ENCODE measurements at places on chromosomes 13 and 19.

GRCh38 chr13:44425041-44425814, 51.6 kb downstream of the SERP2 start:
- DNase-seq, result no peak

GRCh38 chr13:99506634-99507033, 5.4 kb downstream of the TM9SF2 start:
- DNase-seq, result no peak

GRCh38 chr19:2188708-2189385, 25.1 kb downstream of the DOT1L start:
- DNase-seq, result no peak

DNA sequence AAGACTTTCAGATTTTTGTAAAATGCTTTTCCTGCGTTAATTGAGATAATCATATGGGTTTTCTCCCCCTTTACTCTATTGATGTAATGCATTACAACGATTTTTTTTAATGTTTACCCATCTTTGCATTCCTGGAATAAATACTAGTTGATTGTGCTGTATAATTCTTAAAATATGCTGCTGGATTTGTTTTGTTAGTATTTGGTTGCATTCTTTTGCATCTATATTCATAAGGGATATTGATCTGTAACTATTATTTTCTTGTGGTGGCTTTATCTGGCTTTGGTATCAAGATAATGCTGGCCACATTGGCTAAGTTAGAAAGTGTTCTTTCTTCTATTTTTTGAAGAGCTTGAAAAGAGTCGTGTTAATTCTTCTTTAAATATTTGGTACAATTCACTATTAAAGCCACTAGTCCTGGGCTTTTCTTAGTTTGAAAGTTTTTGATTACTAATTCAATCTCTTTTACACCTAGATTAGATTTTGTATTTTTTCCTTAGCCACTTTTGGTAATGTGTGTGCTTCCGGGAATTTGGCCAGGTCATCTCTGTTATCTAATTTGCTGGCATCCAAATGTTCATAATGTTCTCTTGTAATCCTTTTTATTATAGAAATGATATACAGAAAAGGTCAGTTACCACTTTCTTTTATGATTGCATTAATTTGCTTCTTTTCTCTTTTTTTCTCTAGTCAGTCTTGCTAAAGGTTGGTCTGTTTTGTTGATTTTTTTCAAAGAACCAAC, 29.8 kb downstream of the KL start:
- no peak for DNase-seq

GRCh38 chr13:95471960-95472359, 80.6 kb upstream of the CLDN10 start:
- no peak for DNase-seq

GRCh38 chr13:101944521-101944920, 457.3 kb downstream of the FGF14 start:
- DNase-seq, result no peak

- DNase-seq, result no peak
Measured at GRCh38 chr19:19480688-19481087, 34.7 kb downstream of the TSSK6 start.

DNA sequence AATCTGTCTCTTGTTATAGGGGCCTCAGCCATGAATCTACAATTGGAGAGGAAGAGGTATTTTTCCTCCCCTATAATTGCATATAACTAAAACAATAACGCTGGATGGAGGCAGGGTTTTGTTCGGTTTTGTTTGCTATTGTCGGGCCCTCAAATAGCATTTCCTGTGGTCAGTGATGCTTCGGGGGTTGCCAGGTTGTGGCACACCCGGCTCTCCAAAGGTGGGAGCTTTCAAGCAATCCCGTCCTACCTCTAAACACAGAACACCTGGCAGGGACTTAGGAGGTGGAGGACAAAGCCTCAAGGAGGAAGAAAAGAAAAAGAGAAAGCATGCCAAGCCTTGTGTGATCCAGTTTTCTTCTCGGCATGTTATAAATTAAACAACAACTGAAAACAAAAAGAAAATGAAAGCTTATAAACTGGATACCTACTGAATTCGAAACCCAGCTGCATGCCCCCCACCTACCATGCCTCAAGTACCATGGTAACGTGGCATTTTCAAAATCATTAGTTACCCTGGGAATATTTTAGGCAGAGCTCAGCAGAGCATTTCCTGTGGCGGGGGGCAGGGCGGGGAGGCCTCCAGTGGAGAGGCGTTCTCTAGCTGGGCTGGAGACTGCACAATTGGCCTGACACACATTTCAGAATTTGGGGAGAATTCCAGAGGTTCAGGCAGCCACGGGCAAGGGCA, 213.8 kb downstream of the DCLK1 start:
- no peak for DNase-seq

GRCh38 chr13:92177966-92178365, 779.5 kb downstream of the GPC5 start:
- no peak for DNase-seq

DNA sequence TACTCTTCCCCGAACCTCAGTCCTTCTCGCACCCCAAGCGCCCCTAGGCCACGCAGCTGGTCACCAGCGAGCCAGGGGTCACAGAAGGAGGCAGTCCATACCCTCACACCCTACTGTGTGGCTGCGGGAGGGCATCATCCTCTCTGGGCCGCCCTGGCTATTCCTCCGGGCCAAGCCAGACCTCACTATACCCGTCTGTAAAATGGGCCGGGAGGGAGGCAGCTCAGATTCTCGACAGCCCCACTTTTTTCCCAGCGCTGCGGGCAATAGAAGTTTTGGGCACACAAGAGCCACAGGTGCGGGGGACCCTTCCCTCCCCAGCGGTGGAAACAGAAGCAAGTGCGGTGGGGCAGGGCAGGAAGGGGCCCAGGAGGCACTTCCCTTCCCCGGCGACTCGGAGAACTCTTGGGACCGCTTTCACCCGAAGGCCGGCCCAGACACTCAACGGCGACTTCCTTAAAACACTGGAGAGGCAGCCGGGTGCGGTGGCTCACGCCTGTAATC, 5.6 kb upstream of the ARRDC2 start:
- DNase-seq, result no peak

DNA sequence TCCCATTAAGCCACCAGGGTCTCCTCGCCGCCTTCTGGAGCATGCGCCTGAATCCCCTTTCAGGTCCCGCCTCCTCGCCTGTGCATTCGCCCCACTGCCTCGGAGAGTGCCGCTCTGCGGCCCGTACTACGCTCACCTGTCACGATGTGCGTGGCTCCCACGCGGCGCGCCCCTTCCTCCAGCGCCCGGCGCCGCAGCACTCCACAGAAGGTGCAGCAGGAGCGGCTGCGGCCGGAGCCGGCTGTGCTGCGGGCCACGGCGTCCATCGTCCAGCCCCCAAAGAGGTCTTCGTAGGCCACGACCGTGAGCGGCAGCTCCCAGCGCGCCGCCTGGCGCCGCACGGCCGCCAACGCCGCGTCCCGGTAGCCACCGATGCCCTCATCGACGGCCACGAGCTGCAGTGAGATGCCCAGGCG, 4.3 kb downstream of the CTU1 start:
- no peak for DNase-seq

DNA sequence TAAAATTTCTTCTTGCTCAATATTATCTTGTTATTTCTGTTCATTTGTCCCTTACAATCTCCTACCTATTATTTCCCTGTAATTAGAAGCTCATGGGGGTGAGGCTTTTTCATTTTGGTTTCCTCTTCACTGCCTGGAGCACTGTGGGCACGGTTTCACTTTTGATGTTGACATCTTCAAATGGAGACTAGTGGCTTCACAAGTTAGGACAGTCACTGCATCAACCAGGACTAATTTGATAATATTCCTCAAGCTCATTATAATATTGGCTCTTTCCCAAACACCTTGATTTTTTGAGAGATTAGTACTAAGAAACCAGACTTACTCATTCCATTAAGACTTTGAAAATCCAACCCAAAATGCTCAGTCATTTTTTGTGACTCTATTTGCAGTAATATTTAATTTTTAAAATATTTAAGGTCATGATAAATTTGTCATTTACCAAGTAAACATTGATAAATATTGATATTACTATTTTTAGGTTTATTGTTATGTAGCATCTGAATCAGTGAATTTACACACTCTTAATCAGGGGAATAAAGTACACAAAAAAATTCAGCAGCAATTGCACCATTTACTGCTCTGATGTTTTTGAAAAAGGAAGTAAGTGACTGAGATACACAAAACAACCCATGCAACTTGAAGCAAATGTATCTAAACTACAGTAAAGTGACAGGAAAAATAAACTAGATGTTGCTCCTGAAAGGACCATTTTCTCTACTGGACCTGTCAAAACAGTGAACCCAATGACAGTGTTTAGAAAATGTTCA, 28.8 kb upstream of the RCBTB2 start:
- no peak for DNase-seq

DNA sequence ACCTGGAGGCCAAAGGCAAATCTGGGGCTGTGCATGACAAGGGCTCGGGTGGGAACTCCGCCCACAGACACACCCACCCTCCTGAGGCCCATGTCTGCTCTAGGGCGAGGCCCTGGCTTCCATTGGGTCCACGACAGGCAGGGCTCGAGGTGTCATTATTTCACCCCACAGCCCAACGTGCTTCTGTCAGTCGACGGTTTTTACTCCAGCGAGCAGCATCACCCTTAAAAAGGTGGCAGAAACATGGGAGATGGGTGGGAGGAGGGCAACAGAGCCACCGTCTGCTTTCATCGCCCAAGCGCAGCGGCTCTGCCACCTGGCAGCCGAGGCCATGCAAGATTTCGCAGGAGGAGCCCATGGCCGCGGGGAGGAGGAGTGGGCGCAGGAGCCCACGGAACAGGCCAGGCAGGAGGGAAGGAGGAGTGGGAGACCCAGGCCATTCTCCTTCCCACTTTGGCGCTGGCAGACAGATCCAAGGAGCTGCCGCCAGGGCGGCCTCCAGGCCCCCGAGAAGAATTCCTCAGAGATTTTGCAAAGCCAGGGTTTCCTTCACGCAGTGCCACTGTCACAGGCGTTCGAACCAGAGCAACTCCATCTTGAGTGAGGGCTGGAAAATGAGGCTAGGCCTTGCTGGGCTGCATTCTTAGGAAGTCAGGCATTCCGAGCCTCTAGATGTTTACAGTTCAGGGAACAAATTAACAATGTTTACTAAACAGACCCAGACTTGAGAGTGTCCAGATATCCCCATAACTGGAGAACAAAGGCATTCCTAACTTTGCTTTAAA, 49.3 kb upstream of the TUBGCP3 start:
- no peak for DNase-seq

GRCh38 chr19:48510421-48511268, 990 bp downstream of the LMTK3 start:
- no peak for DNase-seq

- DNase-seq, result no peak
Measured at GRCh38 chr19:18388100-18388959, 2.4 kb downstream of the GDF15 start.

DNA sequence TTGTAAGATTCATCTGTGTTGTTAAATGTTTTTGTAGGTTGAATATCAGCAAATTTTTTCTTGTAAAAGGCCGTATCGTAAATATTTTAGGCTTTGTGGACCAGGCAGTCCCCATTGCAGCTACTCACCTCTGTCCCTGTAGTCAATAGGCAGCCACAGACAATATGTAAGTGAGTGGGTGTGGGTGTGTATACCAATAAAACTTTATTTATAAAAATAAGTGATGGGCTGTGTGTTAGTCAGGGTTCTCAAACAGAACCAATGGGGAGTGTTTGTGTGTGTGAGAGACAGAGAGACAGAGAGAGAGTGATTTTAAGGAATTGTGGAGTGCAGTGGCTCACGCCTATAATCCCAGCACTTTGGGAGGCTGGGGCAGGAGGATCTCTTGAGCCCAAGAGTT, 37.6 kb upstream of the NFIC start:
- DNase-seq, result no peak

- no peak for DNase-seq
Measured at GRCh38 chr13:43128504-43128961, 105.1 kb downstream of the DNAJC15 start.

GRCh38 chr13:35693134-35693784, 216.8 kb upstream of the MAB21L1 start:
- no peak for DNase-seq

GRCh38 chr13:73781384-73781783, 352.8 kb downstream of the KLF12 start:
- no peak for DNase-seq

- DNase-seq, result no peak
Measured at GRCh38 chr19:19499272-19499995, 15.9 kb downstream of the TSSK6 start.

- DNase-seq, result no peak
Measured at GRCh38 chr19:30671622-30672051, 299.5 kb downstream of the ZNF536 start.

- no peak for DNase-seq
Measured at GRCh38 chr13:74623761-74624160, 489.6 kb upstream of the KLF12 start.

DNA sequence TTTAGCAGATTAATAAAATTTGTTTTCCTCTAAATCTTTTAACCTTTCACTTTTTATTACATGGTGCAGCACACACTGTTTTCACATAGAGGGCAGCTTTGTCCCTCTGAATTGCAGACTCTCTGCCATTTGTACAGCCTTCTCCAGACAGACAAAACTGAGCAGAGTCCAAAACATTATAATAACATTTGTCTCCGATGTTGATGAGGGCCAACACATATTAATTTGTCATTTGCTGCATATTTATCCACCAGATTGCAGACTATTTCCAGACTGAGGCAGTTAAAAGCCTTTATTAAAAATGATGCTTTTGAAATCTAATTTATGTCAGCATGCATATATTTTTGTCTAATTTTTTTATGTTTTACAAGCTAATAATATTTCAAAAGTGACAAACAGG, 1251.9 kb upstream of the SLC10A2 start:
- no peak for DNase-seq

DNA sequence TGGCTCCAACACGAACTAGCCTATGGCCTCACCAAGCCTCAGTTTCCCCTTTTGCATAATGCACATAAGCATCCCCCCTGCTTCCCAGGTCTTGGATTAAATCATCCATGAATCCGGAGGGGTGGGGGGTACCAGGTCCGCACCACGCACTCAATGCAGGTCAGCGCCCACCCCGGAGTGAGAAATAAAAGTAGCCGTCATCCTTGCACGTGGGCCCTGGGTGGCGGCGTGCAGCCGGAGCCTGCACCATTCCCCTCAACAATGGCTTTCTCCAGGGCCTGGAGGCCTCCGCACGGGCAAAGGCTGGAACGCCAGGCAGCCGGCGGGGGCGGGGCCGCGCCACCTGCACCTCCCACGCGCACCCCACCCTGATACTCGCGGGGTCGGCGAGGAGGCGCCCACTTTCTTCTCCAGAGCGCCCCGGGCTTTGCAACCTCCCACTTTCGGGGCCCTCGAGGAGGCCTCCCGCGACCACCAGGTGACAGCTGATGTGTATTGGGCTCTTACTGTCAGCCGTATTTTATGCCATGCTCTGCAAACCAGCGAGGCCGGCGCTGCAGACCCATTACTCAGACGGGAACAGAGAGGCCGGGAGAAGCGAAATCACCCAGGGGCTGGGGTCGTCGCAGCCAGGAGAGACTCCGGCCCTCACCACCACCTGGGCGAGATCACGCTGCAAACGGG, 767 bp upstream of the GADD45B start:
- no peak for DNase-seq
